ENCODE measurements at places on chromosomes 4 and X.

- DNase-seq = peak; percentile 55
Measured at GRCh38 chr4:10082459-10083272, 33.9 kb downstream of the WDR1 start.

GRCh38 chr4:10808591-10808990 is 124.0 kb upstream of the CLNK start:
- DNase-seq = peak; percentile 76

- DNase-seq = no peak
Measured at GRCh38 chrX:372856-373640, 13.7 kb downstream of the PPP2R3B start.

DNA sequence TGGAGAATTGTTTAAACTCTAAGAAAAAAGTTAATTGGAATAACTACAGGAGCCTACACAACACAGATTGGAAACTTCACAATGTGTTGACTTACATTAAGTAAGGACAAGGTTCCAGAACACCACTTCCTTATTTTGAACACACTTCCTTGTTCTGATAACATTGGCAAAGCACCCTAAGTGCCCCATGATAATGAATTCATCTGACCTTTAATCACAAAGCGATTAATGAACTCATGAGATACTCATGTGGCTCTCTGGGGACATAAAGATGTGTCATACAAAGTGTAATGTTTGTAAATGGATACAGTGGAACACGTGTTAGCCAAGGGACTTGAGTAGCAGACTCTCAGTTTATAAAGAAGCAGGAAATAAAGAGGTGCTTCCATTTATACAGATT is 69.0 kb upstream of the ATOH1 start:
- DNase-seq = no peak

GRCh38 chrX:66030505-66031317 is 9.2 kb downstream of the VSIG4 start:
- peak; percentile 20 for DNase-seq

- DNase-seq = no peak
Measured at GRCh38 chr4:70997546-70997945, 4.1 kb downstream of the DCK start.

GRCh38 chr4:7691982-7692381 is 247.7 kb downstream of the AFAP1 start:
- no peak for DNase-seq

DNA sequence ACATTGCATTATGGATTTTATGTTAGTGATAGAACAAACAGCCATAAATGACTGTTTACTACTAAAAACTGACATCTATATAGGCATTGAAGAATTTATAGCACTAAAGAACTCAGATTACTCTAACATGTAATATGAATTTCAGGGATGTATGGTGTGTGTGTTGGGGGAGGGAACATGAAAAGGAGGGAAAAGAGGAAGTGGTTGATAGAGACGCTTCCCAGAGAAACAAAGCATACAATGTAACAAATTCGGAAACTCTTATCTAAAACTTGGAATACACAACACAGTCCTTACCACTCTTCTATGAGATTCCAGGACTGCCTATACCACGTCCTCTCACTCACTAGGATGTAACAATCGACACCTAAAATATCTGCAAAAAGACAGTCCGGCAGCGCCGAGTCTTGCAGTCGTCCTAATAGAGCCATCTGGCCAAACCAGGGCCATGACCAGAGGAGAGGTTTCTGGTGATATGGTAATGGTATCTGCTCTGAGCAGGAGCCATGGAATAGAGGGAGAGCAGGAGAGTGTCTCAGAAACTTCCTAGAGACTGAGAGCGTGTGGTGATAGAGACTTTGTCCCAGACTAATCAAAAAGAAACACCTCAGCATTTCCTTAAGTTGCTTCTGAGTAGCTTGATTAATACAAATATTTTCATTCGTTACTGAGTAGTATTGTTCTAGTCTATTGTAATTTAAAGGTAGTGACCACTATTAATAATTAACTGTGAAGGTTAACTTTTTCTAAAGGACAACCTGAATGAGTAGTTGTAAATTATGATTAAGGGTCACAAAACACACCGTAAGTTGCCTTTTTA is 251.9 kb upstream of the ETNPPL start:
- no peak for DNase-seq

DNA sequence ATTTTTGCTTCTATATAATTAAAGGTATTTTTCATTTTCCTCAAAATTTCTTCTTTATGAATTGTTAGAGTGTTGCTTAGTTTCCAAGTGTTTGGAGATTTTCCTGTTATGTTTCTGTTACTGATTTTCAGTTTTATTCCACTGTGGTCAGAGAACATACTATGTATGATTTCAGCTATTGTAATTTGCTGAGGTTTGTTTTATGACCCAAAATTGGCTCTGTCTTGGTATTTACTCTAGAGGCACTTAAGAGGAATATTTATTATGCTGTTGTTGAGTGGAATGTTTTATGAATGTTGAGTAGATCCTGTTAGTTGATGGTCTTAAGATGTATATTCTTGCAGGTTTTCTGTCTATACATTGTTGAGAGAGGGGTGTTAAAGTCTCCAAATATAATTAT is 263.5 kb downstream of the PABPC4L start:
- DNase-seq = no peak

- no peak for DNase-seq
Measured at GRCh38 chrX:68203646-68204045, 229.6 kb downstream of the OPHN1 start.

DNA sequence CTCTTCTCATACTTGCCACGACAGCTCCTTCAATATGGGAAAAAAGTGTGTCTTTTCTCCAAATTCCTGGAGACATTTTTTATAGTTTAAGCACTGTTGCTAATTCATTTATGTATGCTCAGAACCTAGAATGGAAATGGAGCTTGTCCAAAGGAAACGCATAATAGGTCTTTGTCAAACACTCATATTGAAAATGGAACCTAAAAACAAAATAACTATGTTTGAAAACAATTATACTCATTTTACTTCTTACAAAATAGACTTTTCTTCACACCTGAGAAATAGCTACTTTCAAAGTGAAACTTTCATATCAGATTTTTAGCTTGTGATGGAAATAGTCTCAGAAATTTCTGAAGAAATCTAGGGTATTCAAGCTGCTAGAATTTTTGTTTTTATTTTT is 529.7 kb upstream of the BOD1L1 start:
- DNase-seq = no peak

- DNase-seq = no peak
Measured at GRCh38 chrX:10507181-10507580, 113.2 kb downstream of the MID1 start.

- no peak for DNase-seq
Measured at GRCh38 chr4:577499-578450, 1.7 kb upstream of the TMEM271 start.

DNA sequence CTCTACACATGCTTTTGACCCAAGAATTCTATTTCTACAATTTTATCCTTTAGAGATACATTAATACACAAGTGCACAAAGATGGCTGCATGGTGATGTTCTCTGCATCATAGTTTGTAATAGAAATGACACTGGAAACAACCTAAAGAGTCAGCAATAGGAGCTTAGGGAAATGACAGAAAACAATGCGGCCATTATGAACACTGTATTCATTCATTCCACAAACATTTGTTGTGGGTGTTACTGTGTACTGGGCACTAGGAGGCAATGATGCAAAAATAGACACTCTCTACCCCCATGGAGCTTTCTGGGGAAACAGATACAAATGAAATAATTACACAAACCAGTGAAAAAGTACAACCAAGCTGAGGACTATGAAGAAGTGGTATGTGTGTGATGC is 32.0 kb downstream of the IDS start:
- peak; percentile 24 for DNase-seq
